ENCODE measurements at places on chromosomes 4 and X.

- DNase-seq, result no peak
Observed at GRCh38 chr4:17595471-17596005, 18.5 kb downstream of the LAP3 start.

- DNase-seq, result no peak
Observed at GRCh38 chrX:48761674-48762471, at the start of gene GLOD5. GLOD5 (plus strand) TSS chrX:48761747; CDS start chrX:48761791, 44 bp downstream.

DNA sequence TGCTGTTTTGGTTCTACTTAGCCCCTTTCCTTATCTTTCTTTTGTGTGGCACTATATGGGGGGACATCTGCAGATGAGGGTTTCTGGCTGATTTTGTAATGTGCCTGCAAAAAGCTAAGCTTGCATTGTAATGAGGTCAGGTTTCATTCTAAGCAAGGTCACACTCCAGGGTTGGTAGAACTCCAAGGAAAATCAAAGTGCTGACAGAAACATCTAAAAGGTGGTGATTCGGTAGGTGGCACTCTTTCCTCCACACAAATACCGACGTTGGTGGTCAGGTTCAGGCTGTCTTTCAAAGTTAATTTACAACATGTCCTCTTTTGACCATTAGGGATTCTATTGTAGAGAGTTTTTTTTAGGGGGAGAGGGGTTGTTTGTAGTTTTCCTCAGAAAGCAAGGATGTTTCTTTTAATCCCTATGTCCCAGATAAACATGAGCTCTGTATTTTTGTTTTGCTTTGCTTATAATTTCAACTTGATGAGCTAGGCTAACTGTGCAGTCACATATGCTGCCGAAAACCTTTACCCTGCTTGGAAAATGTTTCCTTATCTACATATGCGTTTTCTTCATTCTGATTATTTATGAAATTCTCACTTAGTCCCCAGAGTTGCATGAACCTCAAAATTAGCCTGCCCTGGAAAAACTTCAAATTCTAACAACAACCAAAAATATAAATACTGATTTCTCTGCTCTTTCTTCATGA lies 434.2 kb downstream of the PPARGC1A start:
- no peak for DNase-seq

- DNase-seq, result no peak
Observed at GRCh38 chr4:83504996-83505395, 20.1 kb upstream of the ABRAXAS1 start.

DNA sequence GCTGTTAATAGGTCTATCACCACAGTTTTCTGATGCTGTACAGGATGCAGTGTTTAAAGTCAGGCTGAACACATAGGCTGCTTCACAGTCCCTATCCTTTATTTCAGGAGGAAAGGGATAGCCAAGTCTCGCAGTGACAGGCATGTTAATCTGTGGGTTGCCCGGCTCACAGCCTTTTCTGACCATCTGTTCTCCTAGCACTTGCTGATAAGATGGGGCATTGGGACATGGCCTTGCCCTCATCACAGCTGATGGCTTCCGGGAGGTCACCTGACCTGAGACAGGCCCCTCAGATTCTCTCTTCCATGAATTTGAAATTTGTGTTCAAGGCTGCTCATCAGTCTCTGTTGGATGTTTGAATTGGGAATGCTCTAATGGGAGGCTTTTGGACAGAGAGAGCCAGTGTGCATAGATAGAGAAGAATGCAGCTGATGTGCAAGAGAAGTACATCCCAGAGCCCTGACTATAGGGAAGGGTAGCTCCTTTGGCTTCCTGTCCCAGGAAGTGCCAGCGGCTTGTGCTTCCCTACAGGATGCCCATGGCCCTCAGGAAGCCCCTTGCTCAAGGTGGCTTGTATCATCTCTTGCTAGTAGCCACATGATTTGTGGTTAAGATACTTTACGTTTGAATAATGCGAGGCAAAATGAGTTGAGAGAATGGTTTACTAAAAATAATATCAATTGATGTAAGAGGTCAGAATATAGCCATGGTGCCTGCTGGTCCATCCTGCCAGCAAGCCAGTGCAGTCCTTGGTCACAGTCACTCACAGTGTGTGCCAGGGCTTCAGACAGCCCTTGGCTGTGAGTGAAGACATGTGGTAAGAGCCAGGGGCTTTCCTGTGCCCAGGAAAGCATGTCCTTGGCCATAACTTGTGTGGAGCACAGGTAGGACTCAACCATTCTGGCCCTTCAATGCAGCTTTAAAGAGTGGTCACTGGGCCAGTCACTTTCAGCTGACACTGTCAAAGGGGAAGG lies 88.6 kb downstream of the TSPAN7 start:
- DNase-seq, result no peak
